ENCODE measurements at places on chromosomes 6 and 20. TPM values are rescaled to one million over a fixed set of nuclear protein-coding genes. Genes with fewer than 3 reads are reported as not detected.

Gene ASIP
- not detected for total RNA-seq

GRCh38 chr20:6094063-6094462, 28.8 kb downstream of the FERMT1 start:
- no peak for DNase-seq

DNA sequence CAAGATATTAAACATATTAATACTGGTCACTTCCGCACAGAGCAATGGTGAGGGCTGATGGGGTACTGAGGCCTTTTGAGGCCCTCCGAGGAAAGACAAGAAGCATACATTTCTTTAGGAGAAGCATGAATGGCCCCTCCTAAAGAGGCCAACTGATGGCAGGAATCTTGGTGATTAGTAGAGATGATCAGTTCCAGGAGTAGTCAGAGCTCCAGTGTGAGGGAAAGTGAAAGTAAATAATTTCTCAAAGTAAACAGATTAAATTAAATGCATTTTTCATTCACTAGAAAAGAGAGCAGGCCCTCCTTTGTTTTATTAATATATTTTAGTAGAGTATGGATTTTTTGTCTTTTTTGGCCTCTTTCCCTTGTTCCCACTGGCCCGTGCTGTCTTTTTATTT, 38.2 kb downstream of the NOX3 start:
- DNase-seq: no peak

Gene GPR63
- total RNA-seq: 0.07 TPM

Gene CALHM6
- not detected for total RNA-seq

DNA sequence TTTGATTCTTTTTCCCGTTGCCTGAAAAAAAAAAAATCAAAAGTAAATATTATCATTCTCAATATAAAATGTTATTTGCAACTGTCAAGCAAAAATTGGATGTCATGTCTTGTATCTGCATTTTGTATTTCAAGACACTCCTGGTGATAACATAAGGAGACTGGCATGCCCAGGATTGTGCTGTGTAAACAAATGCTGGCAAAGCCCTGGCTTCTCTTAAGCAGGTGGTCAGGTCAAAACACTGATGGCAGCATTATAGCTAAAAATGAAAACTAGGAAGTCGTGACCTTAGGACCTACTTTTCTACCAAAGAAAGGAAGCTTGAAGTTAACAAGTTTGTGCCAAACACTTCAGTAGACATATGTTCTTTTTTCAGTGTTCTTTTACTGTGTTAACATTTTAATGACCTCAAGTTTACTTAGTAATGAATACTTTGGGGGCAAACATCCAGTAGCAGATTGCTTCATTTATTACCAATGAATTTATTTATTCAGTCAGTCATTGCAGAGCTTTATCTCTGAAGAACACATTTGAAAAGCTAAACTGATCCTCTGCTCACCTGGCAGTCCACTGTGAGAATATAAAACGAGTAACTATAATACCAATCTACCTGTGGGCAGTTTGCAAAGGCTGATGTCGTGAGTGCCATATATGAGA, 243.1 kb upstream of the FLRT3 start:
- DNase-seq: peak; percentile 88

Gene NRSN1
- total RNA-seq: not detected

Gene SMLR1
- not detected for total RNA-seq

DNA sequence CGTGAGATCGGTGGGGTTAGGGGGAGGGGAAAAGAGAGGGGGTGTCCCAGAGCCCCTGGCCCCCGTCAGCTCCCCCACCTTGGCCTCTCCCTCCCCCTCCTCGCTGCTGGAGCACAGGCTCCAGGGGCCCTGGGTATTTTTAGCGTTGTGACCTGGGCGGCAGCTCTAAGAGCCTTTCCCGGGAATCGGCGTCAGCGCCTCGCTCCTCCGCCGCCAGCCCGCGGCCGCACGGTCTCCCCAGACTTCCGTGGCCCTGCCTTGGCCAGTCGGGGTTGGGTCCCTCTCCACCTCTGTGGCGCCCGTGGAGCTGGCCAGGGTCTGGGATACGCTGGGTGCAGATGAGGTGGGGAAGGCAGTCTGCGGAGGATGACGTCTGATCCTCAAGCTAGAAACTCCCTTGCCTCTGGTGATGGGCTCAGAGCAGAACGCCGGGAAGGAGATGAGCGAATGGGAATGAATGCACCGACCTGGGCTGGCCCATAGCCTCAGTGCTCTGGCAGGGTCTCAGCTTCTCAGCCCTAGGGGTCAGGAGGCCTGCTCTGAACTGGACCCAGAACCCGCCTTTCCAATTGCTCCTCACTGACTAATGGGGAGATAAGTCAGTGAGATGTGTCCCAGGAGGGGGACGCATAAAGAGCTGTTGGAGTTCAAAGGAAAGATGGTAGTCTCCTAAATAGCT, 883 bp upstream of the DBNDD2 start:
- no peak for DNase-seq

Gene PAX1
- total RNA-seq: not detected

Gene SOX18
- total RNA-seq: 1.1 TPM

Gene DEFB132
- not detected for total RNA-seq

Gene PGC
- total RNA-seq: not detected

DNA sequence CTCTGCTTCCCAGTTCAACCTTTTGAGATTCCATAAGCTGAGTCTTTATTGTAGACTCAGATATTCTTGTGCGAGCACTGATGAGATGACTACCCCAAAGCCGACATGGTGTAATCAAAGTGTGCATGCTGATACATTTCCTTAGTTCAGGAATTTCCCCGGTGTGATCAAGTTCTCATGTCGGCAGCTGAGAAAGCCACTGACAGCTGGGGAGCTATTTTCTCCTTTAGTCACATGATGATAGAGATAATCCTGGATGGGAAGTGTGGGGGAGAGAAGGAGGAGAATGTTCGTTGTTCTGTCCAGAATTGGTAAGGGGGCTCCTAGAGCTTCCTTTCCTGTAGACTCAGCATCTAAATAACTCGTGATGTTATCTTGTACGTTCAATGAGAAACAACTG, 7.7 kb upstream of the CAP2 start:
- DNase-seq: no peak

Gene TBC1D32
- total RNA-seq: 5.4 TPM

GRCh38 chr6:119055069-119055468, 23.4 kb downstream of the FAM184A start:
- no peak for DNase-seq

Gene SLC22A16
- not detected for total RNA-seq

GRCh38 chr6:12363651-12364381, 73.7 kb downstream of the EDN1 start:
- no peak for DNase-seq

GRCh38 chr20:54091120-54091480, 20.7 kb upstream of the BCAS1 start:
- DNase-seq: no peak

DNA sequence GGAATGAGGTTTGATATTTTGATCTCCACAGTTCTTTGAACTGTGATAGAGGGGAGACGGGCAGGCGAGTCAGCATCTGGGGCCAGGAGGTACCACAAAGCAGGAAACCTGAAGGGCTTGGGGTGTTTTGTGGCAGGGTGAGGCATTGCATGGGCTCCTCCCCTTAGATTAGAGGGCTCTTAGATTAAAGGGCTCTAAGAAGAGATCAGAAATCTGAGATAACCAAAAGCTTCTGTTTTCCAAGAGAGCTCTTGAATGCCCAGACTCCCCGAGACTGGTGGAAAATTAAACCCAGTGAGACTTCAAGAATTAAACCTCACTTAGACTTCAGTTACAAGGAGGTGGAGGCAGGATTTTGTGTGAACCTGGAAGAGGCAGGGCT, 2.4 kb upstream of the GPX5 start:
- no peak for DNase-seq

DNA sequence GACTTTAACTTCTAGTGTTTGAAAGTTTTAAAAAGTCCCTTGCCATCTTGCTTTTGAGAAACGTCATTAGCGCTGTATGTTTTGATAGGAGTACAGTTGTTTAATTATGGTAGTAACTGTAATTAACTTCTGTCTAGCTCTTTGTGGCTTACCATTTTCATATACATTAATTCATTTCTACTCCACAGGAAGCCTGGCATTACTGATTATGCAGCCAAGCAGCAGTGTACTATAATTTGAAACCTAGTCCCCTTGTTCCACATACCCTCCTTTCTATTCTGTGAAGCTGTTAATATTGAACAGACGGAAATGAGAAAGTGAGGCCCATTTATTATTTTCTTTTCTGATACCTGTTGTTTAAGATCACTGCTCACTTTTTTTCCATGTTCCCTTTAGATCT, 235.4 kb downstream of the CDKAL1 start:
- no peak for DNase-seq

DNA sequence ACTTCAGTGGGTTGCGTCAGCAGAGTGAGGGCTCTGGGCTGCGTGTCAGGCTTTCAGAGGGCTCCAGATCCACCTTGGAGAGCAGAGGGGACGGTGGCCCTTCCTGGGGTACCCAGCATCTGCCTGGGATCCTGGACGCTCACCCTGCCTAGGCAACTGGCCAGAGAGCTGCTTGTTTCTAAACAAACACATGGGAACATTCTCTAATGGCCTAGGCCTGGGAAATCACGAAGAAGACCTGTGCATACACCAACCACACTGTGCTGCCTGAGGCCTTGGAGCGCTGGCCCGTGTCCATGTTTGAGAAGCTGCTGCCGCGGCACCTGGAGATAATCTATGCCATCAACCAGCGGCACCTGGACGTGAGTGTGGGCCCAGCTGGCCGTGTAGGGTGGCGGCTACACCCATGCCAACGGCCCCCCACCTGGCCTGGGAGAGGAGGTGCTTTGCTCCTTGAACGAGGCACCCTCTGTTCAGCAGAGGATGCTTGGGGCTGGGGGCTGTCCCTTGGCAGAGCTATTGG, 32.2 kb downstream of the PYGB start:
- DNase-seq: no peak

DNA sequence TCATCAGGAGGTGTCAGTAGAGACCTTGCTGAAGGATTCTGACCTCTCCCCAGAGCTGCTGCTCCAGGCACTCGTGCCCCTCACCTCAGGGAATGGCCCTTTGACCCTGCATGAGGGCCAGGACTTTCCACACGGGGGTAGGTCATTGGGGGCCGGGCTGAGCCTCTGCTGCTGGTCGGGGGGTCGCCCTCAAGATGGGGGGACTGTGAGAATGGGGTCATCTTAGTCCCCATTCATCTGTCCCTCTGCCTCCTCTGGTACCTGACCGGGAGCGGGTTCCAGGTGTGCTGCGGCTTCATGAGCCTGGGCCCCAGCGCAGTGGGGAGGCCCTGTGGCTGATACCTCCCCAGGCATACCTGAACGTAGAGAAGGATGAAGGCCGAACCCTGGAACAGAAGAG, 15.8 kb downstream of the DNPH1 start:
- no peak for DNase-seq

DNA sequence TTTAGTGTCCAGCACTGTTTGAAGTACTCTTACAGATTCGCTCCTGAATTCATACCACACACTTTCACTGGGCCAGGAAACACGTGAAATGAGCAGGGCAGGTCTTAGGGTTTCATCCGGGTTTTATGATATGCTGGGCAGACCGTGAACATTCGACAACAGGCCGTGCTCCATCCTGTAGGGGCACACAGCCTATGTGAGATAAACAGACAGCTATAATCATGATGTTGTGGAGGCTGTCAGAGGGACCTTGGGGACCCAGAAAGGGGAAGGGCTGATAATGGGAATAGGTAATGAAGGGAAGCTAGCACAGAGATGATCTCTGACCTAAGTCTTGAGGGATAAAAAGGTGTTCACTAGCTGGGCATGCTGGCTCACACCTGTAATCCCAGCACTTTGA, 110.4 kb downstream of the RIN2 start:
- no peak for DNase-seq

Gene EEF1A2
- 463 TPM for total RNA-seq

- DNase-seq: peak; percentile 33
These were observed 22.7 kb upstream of the TMEM181 start for GRCh38 chr6:158536891-158537798.

GRCh38 chr6:105487040-105487790, 84.3 kb upstream of the PREP start:
- no peak for DNase-seq

DNA sequence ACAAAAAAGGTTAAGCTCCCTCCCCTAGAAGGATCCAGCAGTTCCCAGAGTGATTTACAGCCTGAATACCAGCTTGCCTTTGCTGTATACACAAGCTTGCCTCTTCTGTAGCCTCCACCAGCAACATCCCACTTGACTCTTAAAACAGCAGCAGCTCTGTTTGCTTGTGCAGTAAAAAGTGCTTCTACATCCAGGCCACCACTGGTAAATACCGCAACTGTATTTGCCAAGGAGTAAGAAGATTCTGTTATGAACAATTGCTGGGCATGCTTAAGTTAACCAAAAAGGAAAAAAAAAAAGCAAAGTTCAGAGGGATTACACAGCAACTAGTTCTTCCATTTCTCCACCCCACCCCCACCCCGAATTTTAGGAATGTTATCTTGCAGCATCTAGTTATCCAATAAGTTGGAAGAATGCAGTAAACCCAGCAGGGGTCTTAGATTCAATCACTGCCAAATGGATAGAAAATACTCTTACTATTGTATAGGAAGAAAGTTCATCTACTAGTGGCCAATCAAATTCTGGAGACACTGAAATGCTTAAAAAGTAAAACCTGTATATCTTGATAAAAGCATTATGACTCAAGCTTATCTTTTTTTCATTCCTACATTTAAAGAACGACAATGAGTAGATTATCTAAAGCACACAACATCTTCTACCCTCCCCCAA, 4.8 kb downstream of the SALL4 start:
- peak; percentile 26 for DNase-seq

DNA sequence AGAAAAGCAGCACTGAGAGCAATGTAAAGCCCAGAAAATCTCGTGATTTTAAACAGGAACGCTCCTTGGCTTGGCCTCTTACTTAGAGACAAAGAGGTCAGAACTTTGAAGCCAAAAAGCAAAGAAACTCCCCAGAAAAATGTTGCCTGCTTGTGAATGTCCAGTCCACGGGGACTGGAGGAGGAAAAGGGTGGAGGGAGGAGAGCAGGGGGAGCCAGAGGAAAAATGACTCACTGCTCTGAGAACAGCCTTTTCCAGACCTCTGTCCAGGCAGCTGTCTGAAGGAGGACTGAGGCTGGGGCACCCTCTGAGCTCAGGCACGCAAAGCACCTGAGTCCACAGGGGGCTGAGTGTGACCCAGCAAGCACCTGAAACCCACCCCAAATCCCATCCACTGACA, 64.7 kb downstream of the TRAM2 start:
- peak; percentile 57 for DNase-seq

DNA sequence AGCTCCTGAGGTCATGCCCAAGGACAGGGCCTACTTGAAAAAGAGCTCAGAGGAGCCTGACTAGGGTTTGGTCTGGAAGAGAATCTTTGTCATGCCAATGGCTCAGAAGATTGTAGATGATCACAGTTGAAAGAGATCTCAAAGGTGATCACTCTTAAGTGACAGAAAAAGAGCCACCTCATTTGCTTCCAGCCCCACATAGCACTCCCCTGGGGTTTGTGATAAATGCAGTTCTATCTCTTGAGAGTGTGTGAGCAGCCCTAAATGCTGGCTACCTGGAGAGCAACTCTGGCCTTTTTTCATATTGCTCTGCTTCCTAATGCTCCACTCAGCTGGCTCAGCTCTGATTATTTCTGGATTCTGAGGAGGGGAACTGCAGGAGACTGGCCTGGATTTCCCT, 39.3 kb downstream of the KLHL32 start:
- DNase-seq: no peak
